ENCODE measurements at places on chromosomes 6 and 20. TPM values are rescaled to one million over a fixed set of nuclear protein-coding genes. Genes with fewer than 3 reads are reported as not detected.

Gene SPATS1
- total RNA-seq, result 3.3 TPM

Gene HLA-DQB2
- total RNA-seq, result 56.3 TPM

Gene ERVFRD-1
- total RNA-seq, result 0.09 TPM

GRCh38 chr6:106434530-106434929 is 74.0 kb downstream of the CRYBG1 start:
- no peaks in the 10 kb centered on the region for H3K36me3 ChIP-seq
- no peak for DNase-seq
- H3K27me3 ChIP-seq, result peaks cover 2% of the 10 kb centered on the region
- H3K27ac ChIP-seq, result no peak overlapping the region
- H3K4me3 ChIP-seq, result no peak overlapping the region
